ENCODE measurements at places on chromosomes 12 and 14.

GRCh38 chr14:63155511-63156185 is 48.6 kb upstream of the RHOJ start:
- no peak for DNase-seq

DNA sequence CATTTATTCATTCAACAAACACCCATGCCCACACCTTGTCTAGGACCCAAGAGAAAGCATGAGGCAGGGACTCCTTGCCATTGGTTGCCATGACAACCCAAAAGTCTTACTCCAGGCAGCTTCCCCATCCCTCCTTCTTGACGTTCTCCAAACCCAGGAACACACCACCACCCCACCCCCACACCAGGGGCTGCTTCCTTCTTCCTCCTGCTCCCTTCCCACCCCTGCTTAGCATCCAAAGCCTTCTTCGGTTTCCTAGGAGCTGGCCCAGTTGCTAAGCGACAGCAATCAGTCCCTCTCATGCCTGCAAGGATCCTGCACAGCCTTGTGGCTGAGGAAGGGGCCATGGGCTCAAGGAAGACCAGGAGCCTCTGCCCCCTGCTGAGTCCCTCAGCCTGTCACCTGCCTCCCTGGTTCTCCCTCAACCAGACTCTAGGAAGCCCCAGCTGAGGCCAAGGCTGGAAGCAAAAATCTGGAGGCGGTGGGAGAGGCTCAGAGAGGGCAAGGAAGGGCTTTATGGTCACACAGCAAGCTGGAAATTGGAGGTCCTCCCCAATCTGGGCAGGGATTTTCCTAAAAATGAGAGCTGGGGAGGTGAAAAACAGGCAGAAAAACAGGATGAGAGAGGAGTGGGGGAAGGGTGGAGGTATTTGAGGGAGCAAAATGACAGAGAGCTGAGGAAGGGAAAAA is 15.4 kb downstream of the RASAL1 start:
- no peak for DNase-seq

DNA sequence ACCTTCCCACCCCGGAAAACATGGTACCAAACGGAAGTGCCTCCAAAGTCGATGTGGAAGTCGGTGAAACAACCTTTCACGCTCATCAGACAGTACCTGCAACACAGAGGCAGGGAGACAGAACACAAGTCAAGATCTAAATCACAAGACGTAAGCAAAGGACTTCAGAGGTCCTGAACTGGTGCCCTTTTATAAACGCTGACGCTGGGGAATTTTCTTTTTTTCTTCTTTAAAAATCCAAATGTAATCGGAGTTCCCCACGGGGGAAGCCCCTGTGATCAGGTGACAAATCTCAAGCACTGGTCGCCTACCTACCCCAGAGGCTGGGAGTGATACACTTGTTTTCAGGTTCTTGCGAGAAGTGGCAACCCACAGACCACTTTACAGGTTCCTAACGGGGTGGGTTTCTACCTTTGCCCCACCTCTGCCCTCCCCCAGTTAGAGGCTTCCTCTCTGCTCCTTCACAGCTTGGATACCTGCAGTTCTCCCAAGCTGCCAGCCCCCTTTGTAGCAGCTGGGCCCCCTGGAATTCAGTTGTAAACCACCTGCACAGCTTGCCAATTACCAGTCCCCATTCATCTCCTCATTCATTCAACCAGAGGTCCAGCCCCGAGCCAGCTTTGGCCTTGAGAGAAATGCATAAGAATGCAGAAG is 46.2 kb downstream of the KDM2B start:
- peak; percentile 89 for DNase-seq

GRCh38 chr14:43651185-43651787 is 855.8 kb downstream of the FSCB start:
- DNase-seq = no peak

DNA sequence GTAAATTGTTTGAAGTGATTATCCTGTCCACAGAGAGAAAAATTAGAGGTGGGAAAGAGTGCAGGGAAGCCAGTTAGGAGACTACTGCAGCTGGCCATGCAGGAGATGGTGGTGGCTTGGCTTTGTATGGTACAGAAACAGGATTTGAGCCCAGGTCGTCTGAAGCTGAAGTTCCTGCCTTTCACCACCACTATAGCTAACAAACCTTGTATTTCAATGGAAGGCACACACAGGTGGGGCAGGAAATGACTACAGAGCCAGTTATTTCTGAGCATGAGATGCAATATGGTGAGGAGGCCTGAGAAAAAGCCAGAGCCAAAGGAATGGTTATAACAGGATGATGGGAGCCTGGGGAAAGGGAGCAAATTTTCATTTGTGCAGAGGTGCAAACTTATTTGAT is 103.9 kb downstream of the BTG1 start:
- DNase-seq = peak; percentile 58

DNA sequence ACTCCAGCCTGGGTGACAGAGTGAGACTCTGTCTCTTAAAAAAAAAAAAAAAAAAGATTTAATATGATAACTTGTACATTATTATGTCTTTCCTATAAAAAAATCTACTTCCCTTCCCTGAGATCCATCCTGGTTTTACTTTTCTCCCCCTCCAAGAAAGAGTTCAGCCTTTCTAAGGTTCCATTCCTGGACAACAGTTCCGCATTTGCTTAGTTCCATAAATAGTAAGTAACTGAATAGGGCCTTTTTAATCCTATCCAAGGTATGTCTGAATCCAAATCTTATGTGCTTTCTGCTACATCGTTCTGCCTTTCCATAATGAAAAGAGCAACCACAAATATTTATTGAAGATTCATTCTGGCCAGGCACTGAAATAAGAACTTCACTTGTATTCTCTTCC is 187.8 kb downstream of the DACT1 start:
- no peak for DNase-seq

GRCh38 chr14:94213021-94213420 is 38.9 kb downstream of the PPP4R4 start:
- DNase-seq = no peak

DNA sequence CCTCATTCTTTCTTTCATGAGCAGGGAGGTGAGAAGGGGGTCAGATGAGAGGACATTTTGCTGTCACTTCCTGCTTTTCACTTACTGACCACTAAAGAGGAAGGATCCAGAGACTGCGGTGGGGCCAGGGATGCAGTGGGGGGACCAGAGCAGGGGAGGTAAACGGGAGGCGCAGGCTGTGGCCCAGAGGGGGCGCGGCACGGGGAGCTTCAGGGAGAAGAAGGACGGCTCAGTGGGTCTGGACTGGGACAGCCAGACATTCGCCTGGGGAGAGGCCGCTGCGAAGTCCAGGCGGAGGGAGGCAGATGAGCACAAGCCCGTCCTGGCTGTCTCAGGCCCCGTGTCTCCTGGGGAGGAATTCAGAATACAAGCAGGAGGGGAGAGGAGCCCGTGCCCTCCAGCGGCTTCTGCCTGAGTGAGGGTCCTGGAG is 41.2 kb downstream of the SLC6A12 start:
- DNase-seq = no peak

GRCh38 chr14:47919997-47920396 is 244.6 kb upstream of the MDGA2 start:
- no peak for DNase-seq

DNA sequence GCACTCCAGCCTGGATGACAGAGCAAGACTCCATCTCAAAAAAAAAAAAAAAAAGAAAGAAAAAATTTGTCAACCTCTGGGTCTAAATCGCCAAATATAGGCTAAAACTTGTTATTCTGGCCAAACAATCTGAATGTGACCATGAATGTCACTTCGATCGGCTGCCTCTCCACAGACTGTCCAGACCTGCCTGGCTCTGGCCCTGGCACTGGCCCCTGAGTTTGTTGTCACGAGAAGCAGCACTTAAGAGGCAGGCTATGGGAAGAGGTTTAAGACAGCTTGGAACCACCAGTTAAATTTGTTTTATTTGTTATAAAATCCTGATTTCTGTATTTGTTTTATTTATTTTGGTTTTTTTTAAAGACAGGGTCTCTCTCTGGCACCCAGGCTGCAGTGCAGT is 14.5 kb downstream of the WSB2 start:
- no peak for DNase-seq

GRCh38 chr12:14190694-14191093 is 174.8 kb upstream of the ATF7IP start:
- no peak for DNase-seq

DNA sequence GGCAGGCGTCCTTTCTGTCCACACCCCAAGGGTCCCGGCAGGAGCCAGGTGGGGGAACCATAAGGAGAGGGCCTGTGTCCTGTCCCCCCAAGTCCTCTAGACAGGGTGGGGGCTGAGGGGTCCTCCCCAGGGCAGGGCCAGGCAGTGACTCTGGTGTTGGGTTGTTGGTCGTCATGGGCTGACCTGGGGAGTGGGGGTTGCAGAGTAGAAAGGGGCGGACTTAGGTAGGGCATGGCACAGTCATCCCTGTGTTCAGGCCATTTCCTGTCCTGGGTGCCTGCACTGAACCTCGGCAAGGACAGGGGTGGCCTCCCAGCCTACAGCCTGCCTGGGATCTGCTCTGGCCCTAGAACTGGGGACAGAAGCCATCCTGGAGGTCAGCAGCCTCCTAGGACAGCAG is 356.2 kb downstream of the TMEM121 start:
- no peak for DNase-seq

DNA sequence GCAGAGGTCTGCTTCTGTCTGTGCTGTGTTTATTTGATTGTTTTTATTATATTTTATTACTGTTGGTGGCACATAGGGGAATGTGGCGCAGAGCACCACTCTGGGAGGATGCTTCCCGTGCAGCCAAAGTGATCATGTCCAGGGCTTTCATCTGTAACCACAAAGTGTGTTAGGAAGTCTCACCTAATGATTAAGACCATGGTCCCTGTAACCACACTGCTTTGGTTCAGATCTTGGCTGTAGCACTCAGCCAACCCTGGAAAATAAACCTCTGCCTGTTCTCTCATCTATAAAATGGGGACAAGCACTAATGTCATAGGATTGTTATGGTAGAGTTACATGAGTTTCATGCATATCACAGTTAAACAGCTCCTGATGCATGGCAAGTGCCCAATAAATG is 1.9 kb downstream of the RESF1 start:
- no peak for DNase-seq

DNA sequence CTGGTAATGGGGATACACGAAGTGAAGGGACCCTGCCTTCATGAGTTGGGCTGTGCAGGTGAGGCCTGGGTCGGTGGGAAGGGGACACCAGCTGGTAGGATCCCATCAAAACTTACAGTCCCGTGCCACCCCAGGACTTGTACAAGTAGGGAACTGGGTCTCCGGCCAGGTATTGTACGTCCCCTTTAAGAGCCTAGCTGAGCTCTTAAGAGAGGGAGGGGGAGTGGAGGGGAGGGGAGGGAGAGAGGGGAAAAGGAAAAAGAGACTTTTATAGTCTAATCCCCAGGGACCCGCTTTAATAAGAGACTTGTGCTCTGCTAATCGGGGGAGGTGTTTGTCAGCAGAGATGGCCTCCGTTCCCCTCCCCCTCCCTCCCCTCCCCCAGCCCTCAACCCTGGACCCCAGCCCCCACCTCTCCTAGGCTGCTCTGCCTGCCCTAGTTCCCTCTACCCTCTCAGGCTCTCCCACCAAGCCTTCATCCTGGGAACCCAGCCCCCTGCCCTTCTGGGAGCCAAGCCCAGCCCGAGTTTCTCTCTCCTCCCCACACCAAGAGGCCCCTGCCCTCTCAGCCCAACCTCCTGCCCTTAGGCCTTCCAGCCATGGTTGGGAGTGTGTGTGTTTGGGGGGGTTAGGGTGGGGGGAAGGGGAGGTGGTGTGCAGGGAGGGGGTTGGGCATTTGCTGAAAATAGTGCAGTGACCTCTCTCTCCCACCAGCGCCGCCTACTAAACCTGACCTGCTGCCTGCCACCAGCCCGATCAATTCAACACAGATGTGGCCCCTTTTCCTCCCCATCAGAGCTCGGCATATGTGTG is 2.6 kb downstream of the GDF11 start:
- DNase-seq = no peak

DNA sequence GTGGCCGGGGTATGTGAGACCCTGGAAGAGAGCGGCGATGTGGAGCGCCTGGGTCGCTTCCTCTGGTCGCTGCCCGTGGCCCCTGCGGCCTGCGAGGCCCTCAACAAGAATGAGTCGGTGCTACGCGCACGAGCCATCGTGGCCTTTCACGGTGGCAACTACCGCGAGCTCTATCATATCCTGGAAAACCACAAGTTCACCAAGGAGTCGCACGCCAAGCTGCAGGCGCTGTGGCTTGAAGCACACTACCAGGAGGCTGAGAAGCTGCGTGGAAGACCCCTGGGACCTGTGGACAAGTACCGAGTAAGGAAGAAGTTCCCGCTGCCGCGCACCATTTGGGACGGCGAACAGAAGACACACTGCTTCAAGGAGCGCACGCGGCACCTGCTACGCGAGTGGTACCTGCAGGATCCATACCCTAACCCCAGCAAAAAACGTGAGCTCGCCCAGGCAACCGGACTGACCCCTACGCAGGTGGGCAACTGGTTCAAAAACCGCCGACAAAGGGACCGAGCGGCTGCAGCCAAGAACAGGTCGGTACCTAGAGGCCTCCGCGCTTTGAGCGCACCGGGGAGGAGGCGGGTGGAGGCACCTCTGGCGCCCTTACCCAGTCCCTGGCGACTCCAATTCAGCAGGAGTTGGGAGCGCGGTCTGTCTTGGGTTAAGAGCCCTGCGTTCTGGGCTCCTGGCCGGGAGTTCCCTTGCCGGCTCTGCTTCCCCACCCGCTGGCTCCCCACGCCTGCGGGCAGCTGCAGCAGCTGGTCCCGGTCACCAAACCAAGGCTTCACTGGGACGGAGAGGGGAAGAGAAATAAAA is 700 bp downstream of the SIX6 start:
- DNase-seq = no peak

- DNase-seq = no peak
These were observed 14.4 kb downstream of the EPS8 start for GRCh38 chr12:15774819-15775218.

DNA sequence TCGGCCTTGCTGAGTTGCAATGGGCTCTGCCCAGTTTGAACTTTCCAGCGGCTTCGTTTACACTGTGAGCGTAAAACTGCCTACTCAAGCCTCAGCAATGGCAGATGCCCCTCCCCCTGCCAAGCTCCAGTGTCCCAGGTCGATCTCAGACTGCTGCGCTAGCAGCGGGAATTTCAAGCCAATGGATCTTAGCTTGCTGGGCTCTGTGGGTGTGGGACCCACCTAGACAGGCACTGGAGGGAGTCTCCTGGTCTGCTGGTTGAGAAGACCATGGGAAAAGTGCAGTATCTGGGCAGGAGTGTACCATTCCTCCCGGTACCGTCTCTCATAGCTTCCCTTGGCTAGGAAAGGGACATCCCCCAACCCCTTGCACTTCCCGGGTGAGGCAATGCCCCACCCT is 88.2 kb downstream of the KLHL28 start:
- no peak for DNase-seq

GRCh38 chr12:91413581-91414546 is 231.2 kb upstream of the DCN start:
- no peak for DNase-seq

GRCh38 chr12:19970821-19971220 is 397.5 kb upstream of the PDE3A start:
- no peak for DNase-seq

GRCh38 chr12:33431648-33432047 is 8.0 kb downstream of the SYT10 start:
- DNase-seq = no peak

All from CD4-positive, alpha-beta memory T cell (primary cell).